ENCODE measurements at places on chromosomes 6 and 20. TPM values are rescaled to one million over a fixed set of nuclear protein-coding genes. Genes with fewer than 3 reads are reported as not detected.

GRCh38 chr6:100614386-100614785 is 149.7 kb upstream of the SIM1 start:
- H3K4me3 ChIP-seq = no peak overlapping the region
- DNase-seq = no peak
- H3K27ac ChIP-seq = no peak overlapping the region
- no peaks in the 10 kb centered on the region for H3K27me3 ChIP-seq
- H3K36me3 ChIP-seq = peaks cover 12% of the 10 kb centered on the region

GRCh38 chr6:84897988-84898594 is 133.7 kb upstream of the TBX18 start:
- DNase-seq = no peak
- H3K4me3 ChIP-seq = no peak overlapping the region
- no peaks in the 10 kb centered on the region for H3K36me3 ChIP-seq
- no peak overlapping the region for H3K27ac ChIP-seq

Gene TMEM244
- total RNA-seq = not detected

Gene RPRD1B
- 29.7 TPM for total RNA-seq

All from type B pancreatic cell (in vitro differentiated cells).